ENCODE measurements at places on chromosomes 11 and 22.

DNA sequence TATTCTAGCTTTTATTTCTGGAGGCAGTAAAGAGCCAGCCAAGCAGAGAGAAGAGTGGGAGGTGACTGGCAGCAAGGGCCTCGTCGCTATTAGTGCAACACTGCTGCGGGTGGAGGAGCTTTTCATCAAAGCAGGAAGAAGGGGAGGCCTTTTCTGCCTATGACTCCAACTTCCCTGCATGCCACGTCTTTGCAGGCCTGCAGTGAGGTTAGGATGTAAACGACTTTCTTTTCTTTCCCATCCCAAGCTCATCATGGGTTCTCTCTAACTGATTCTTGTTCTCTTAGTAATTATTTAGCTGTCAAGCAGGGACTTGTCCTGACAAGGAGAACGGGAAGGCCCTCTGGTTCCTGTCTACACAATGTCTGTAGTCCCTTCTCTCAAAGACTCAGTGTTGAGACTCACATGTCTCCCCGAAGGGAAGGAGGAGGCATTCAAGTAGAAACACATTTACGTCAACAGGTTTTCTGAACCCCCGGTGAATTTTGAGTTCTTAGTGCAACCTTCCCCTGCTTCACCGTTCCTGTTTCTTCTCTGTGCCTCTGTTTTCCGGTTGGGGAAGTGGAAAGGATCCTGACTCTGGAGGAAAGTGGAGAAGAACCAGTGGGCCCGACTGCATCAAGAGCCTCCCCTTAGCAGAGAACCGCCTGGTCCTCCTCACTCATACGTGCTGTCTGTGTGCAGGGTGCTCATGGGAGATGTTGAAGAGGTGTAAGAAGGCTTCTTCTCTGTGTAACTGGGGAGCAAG, 56.9 kb downstream of the PACS1 start:
- DNase-seq = peak; percentile 50

DNA sequence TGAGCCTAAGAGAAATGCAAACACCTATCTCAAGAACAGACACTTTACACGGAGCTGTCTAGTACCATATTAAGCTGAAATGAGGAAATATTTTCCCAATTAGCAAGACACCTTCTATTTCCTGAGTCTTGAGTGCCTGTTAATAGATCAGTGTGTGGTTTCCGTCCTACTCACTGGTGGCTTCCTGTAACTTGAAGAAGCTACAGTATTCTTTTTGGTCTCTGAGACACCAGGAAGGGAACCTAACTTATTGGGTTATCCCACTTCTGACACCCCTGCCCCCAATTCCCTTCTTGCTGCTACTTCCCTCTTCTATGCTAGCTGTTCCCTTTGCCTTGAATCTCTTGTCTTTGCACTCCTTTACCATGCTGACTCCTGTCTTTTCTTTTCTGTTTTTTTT, 92.7 kb downstream of the FDX1 start:
- no peak for DNase-seq

- no peak for DNase-seq
Observed at GRCh38 chr11:35313066-35313759, 106.1 kb downstream of the SLC1A2 start.

DNA sequence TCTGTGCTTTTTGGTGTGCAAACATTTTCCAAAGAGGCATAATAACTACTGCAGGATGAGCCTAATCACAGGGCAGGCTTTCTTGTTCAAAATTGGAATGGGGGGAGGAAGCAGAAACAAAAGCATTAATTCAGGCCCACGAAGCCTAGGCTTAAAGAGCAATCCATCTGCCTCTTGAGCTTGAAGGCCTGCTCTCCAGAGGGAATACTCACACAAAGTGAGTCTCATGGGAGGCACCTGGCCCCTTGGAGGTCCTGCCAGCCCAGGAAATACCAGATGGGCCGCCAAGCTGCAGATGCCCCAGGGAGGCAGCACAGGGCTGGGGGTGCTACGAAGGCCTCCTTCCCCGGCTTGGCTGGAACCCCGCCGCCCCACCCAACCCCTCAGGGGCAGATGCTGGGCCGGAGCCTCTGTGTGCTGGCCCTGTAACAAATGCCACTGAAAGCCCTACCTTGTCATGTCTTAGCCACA, 39.3 kb upstream of the COMT start:
- no peak for DNase-seq

DNA sequence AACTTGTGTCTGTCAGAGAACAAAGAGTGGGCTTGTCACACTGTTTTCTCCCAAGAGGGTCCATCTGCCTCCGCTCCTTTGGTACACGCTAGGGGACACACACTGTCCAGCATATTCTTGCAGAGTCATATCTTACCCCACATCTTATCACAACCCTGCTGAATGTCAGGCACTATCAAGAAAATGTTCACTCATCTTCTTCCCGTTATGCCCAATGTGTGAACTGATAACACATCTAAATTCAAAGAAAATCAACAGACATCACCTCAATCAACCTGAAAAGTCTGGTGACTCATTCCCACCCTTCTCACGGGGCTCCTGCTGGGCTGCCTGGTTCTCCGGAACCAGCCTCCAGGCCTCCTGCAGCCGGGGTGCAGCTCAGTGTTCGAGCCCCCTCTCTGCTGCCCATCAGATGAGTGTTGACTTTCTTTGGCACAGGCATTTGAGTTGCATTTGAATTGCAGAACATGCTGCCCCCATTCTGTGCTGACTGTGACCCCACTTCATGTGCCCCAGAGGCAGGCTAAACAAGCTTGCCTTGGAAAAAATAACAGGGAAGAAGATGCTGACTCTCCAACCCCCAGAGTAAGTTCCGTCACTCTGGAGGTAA, 19.4 kb downstream of the GRAP2 start:
- no peak for DNase-seq

GRCh38 chr22:45237065-45237990, 3.4 kb downstream of the KIAA0930 start:
- no peak for DNase-seq

DNA sequence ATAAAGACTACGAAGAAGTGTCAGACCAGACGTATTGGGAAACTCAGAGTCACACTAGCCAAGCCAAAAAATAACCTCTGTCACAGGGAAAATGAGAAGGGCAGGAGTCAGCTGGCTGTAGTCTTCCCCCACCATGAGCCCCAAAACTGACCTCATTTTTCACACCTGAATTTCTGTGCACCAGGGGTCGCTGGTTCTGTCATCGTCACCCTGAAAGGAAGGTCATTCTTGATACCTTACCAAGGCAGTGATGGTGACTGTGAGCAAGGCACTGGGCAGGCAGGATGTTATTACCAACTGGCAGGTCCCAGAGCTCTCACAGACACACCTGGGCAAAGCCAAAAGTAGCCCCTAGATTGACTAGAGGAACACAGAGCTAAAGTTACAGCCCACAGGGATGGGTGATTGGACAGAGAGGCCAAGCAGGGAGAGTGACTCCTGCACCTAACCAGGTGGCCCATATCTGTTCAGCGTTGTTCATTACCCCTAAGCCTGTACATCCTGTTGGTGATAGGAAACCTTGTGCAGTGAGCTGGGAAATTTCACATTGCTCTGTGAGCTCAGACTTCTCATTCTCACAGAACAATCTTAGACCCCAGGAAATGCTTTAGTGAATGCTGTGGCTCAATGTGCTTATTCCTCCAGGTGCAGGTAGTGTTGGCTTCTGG, 32.3 kb upstream of the OR56A1 start:
- DNase-seq = no peak

- no peak for DNase-seq
Observed at GRCh38 chr11:81197396-81197795, 1536.3 kb downstream of the FAM181B start.

- no peak for DNase-seq
Observed at GRCh38 chr11:125871391-125872137, 15.9 kb upstream of the HYLS1 start.

DNA sequence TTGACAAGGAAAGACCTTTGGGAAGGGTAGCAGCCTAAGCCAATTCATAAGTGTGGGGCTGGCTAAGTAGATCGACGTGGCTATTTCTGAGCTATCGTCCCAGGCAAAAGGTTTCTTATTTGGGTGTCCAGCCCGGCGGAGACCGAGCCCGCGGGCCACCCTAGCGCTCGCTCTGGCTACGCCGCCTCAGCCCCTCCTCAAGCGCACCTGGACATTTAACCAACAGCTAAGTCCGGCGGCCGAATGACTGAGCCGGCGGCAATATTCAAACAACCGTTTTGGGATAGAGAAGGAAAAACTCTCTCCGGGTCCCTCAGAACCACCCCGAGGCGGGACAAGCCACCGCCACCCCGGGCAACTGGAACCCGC, 457 bp downstream of the RNF141 start:
- DNase-seq = no peak
